Stimulated activated CD8-positive, alpha-beta memory T cell treated with anti-CD3 and anti-CD28 coated beads, Interleukin-4, amount 100 ng/mL, for 1 hour (primary cell): ENCODE measurements at places on chromosomes 2 and 18.

GRCh38 chr2:100285691-100286090 is 36.6 kb downstream of the LONRF2 start:
- DNase-seq: no peak

DNA sequence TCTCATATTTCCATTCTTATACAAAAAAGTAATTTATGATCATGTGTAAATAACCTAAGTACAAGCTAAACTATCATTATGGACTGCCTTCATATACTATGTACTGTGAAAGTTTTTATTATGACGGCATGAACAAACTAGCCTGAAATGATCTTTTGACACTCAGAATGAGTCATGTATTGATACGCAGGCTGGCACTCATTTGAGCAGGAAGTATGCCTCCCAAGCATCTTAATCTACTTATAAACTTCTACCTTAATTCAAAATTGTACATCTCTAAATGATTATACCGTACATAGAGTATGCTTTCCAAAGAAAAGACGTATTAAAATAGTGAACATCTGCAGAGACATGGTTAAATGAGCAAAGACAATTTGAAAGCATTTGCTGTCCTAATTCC is 207.1 kb upstream of the SPOPL start:
- no peak for DNase-seq

DNA sequence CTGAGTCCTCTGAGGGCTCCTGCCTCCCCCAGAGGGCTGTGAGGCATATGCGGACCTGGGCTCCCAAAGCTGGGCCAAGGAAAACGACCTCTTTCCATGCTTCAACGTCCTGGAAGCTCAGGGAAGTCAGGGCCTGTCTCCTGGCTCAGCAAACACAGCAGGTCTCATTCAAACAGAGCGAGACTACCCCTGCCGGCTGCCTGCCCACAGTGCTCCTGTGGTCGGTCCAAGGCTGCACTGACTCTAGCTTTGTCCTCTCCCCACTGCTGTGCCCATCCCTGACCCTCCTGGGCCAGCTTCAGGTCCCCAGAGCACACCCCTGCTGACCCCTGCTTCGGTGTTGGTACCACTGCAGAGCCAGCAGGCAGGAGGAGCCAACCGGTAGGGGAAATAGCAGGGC is 79.6 kb downstream of the PDCL3 start:
- DNase-seq: no peak

DNA sequence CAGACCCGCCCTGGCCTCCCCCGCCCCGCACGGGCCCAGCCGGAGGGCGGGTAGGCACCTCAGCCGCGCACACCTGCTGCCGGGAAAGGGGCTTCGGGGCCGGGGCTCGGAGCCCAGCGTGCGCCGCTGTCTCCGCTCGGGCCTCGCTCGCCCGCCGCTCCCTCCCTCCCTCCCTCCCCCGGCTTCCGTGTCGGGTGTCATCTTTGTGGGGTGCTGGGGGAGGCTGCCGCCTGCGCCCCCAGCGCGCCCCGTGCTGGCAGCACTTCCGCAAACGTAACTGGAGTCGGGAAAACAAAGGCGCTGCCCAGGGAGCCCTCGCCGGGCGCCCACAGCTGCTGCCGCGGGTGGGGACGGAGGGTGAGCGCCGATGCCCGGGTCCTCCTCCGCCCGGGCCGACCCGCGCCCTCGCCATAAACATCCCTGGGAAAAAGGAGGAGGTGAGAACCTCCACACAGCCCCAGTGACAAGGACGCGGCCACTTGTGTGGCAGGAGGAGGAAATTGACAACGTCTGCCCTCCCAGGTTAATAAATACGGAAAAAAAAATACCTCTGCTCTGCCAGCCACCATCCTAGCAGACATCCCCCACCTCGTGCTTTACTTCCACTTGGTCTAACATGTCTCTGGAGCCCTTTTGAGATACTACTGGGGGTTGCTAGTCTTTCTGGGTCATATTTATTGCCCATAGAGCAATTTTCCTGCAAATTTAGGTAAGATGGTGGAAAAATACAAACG is 550 bp downstream of the MFSD6 start:
- peak; percentile 46 for DNase-seq

GRCh38 chr2:198143793-198144192 is 339.4 kb downstream of the PLCL1 start:
- no peak for DNase-seq

- no peak for DNase-seq
Measured at GRCh38 chr2:37365669-37366068, 21.2 kb downstream of the QPCT start.

- DNase-seq: no peak
Measured at GRCh38 chr2:61689568-61689967, 151.4 kb upstream of the XPO1 start.

DNA sequence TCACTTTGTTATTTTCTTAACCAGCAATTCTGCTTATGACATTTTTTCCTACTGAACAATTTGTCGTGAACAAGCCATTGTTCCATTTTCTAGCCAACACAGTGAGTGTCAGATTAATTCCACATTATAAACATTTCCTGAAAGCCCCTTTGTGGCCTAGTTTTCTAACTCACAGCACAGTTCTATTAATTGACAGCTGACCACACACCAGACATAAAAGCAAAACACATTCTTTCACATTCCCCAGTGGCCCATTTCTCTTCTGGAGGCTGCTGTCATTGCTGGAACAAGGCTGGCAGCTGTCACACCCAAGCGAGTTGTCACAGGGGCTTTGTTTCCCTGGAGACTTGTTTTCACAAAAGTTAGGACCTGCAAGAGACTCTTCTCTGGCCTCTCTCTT is 50.7 kb downstream of the RNF152 start:
- DNase-seq: no peak

DNA sequence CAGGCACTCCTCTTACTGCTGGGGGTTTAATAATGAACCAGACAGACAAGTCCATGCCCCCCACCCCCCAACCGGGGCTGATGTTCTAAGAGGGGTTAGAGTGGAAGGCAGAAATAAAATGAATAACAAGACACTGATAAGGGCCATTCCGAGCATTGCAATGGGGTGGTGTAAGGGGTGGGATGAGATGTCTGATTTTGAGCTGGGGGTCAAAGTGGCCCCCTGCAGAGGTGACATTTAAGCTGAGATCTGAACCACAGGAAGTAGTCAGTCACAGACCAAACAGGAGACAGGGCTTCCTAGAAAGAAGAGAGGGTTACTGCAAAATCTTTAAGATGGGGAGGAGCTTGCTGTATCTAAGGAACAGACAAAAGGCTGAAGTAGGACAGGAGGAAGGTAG is 180.6 kb upstream of the SH3BP4 start:
- DNase-seq: no peak

DNA sequence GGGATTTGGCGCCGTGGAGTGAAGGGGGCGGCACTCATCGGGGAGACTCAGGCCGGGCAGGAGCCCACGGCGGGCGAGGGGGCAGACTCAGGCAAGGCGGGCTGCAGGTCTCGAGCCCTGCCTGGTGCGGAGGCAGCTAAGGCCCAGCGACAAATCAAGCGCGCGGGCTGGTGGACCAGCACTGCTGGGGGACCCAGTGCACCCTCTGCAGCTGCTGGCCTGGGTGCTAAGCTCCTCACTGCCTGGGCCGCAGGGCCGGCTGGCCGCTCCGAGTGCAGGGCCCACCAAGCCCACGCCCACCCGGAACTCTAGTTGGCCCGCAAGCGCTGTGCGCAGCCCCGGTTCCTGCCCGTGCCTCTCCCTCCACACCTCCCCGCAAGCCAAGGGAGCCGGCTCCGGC is 26.2 kb upstream of the SPP2 start:
- DNase-seq: no peak

GRCh38 chr2:66982766-66983165 is 414.4 kb upstream of the ETAA1 start:
- no peak for DNase-seq

GRCh38 chr2:231318436-231318835 is 77.1 kb upstream of the B3GNT7 start:
- no peak for DNase-seq

DNA sequence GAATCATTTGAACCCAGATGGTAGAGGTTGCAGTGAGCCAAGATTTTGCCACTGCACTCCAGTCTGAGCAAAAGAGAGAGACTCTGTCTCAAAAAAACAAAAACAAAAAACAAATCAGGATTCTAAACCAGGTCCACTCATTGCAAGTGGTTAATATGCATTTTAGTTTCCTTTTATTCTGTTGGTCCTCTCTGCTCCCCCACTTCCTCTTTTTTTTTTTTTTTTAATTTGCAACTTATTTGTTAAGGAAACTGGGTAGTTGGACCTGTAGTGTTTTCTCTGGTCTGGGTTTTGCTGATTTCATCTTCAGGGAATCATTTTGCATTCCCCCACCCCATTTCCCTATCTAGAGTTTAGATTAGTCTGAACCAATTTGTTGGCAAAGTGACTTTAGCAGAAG is 14.0 kb downstream of the FER1L5 start:
- no peak for DNase-seq

- DNase-seq: no peak
Measured at GRCh38 chr2:45497355-45497754, 113.7 kb downstream of the SRBD1 start.

DNA sequence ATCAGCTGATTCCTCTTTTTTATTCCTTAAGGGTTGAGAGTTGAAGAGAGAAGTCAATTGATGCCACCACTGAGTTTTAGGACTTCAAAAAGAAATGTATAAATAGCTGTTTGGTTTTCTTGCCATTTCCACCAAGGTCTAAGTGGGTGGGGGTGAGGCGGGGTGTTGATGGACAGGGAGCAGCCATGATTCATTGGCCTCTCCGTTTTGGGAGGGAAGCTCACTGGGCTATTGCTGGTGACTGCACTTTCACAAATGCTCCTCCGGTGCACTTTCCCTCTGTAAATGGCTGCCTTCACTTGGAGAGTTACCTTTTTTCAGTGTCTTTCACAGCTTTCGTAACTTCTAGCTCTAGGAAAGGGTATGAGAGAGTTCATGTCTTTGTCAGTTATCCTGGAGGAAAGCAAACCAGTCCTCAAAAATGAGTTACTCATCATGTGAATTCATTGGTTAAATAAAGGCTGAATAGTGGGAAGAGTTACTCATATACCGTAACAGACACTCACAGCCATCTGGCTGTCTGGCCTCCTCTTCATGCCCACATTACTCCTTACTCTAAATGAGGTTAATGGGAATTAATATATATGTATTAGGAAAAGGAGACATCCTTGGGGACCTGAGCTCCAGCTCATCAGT is 17.4 kb upstream of the CTAGE1 start:
- DNase-seq: no peak

GRCh38 chr2:133821107-133821760 is 253.0 kb upstream of the NCKAP5 start:
- DNase-seq: no peak

- no peak for DNase-seq
Measured at GRCh38 chr18:28109781-28110560, 67.0 kb downstream of the CDH2 start.

DNA sequence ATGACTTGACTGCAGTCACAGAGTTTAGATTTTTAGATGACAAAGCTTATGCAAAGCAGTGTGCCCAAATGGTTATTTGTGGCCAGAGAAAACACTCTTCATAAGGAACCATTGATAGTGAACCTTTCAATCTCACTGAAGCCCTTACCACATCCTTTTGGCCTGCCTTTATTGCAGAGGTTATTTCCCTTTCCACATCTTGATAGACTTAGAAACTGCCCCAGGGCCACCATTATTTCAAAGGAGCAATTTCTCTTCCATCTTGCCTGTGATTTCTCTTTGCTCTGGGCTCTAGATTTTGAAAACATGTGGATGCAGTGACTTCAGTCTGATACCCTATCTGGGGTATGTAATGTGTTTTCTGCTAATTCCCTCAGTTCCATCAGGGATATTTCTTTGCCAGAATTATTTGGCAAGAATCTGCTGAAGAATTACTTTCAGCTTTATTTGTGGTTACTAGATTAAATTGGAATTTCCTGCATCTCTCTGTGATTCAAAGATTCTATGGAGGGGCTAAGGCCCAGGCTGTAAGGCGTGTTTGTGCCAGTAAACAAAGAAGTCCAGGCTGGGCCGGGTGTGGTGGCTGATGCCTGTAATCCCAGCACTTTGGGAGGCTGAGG is 51.0 kb downstream of the MOGAT1 start:
- no peak for DNase-seq

DNA sequence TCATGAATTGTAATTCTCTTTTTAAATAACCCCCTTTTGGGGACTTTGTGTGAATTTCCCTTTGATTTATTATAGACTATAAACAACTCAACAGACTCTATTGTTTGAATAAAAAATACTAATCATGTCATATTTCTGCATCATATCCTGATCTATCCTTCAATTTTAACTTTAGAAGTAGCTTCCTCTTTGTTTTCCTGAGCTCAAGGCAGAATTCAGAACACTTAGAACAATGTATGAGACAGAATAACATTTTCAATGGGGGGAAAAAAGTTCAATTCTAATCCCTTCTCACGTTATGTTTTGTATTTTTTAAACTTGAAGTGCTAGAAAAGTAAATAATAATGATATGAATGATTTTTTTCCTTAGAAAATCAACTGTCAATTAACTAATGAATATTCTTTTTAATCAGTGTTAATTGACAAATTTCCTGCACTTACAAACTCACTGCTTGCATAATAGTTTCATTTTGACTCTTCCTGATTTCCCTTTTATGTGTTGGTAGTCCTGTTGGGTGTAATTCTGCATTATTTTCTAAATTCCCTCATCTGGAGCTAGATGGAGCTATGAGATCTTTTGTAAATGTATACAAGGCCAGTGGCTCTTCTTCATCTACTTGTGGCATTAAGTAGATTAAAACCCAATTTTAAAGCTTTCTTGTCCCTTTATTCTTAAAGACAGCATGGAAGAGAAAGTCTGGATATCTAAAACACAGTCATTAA is 326.1 kb downstream of the PARD3B start:
- DNase-seq: no peak

GRCh38 chr2:112163541-112163981 is 25.4 kb downstream of the FBLN7 start:
- DNase-seq: no peak

- no peak for DNase-seq
Measured at GRCh38 chr2:176650838-176651555, 381.8 kb downstream of the MTX2 start.
